ENCODE measurements at places on chromosomes 16 and 17. TPM values are rescaled to one million over a fixed set of nuclear protein-coding genes. Genes with fewer than 3 reads are reported as not detected.

- DNase-seq, result no peak
Observed at GRCh38 chr16:3995001-3995400, 114.5 kb upstream of the CREBBP start.

GRCh38 chr16:55735120-55735781 lies 79.5 kb downstream of the SLC6A2 start:
- DNase-seq, result no peak

Gene CIBAR2
- total RNA-seq, result not detected

Gene PDILT
- total RNA-seq, result not detected

Gene SOST
- not detected for total RNA-seq

Gene TCF25
- total RNA-seq, result 123 TPM

Gene KIF2B
- not detected for total RNA-seq

Gene HOXB6
- 21.0 TPM for total RNA-seq

Gene AARSD1
- total RNA-seq, result 17.8 TPM

Gene CAPNS2
- total RNA-seq, result 0.95 TPM

DNA sequence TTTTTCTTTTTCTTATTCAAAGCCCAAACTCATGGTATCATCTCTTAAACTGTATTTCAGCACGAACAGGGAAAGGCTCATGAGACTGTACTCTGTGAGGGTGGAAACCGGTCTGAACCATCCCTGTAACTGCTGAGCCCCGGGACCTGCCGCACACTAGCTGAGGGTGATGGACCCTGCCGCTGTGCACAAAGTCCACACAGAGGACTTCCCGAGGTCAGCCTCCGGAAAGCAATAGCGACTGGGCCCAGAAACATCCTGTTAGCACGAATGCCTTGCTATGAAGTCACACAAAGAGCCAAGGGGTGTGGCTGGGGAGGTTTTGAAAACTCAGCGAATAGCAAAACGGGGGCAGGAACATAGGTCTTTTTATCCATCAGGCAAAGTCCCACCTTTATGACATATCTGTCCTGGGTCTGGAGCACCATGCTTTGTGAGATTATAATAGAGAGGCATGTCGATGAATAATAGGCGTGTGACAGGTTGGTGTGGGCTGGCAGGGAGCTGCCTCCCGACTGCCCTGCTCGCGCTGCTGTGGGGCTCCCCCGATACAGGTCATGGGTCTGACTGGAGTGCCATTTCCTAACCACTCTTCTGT lies 33.4 kb downstream of the CDK5R1 start:
- no peak for DNase-seq

Gene SLC12A3
- not detected for total RNA-seq

GRCh38 chr17:41647038-41647813 lies 22.9 kb upstream of the KRT17 start:
- no peak for DNase-seq

- no peak for DNase-seq
Observed at GRCh38 chr17:55730808-55731207, 8.1 kb upstream of the TMEM100 start.

GRCh38 chr17:2094891-2095535 lies 40.1 kb downstream of the HIC1 start:
- no peak for DNase-seq

DNA sequence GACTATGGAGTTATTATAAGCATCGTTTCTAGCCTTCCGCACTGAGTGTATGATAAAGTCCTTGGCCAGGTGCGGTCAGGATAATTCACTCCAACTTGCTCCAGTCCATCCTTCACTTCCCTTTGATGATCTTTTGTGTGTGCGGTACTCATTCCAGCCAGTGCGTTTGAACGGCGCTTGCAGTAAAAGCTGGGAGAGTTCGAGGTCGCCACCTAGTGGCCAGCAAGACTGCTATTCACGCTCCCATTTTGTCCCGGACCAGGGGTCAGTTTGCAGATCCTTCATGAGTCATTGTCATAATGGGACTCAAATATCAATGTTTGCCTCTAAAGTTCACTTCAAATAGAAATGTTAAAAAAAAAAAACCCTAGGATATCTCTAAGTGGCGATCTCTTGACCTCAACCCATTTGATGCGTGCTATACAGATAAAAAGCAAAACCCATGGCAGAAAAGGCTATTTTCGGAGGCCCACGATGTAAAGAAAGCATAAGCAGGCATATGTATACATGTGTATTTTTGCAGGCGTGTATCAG lies 417.1 kb downstream of the TMEM114 start:
- DNase-seq, result peak; percentile 25

DNA sequence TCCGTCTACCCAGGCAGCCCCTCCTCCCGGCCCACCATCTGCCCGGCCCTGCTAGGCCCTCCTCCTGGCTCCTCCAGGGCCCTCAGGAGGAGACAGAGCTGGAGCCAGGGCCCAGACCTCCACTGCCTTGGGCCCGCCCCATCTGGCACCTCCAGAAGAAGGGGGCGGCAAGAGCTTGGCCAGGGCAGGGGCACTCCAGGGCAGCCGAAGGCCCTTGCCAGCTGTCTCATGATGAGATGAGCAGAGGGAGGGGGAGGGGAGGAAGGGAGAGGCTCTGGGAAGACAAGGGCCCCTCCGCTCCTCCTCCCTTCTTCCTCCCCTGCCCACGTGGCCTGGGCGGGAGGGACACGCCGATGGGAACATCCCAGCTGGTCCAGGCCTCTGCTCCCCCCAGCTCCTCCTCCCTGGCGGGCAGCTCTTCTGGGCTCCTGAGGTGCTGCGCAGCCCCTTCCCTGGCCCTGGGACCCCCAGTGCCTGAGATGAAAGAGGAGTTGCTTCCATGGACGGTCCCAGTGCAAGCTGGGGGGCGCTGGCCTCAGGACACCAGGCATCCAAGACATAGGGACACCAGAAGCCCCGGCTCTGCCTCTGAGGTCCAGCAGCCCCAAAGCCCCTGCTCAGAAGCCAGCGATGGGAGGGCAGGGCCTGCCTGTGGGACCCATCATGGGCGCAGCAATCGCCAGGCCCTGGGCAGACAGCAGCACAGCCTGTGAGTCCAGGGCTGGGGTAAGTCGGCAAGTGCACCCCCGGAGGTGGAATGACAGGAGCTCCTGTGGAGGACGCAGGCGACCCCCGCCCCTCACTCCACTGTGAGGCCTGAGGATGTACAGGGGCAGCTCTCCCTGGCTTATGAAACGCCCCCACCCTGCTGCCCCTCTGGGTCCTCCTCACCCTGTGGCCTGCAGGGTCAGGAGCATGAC lies 23.6 kb upstream of the ENPP7 start:
- DNase-seq, result no peak

- no peak for DNase-seq
Observed at GRCh38 chr17:81350320-81350890, 44.9 kb upstream of the BAHCC1 start.

DNA sequence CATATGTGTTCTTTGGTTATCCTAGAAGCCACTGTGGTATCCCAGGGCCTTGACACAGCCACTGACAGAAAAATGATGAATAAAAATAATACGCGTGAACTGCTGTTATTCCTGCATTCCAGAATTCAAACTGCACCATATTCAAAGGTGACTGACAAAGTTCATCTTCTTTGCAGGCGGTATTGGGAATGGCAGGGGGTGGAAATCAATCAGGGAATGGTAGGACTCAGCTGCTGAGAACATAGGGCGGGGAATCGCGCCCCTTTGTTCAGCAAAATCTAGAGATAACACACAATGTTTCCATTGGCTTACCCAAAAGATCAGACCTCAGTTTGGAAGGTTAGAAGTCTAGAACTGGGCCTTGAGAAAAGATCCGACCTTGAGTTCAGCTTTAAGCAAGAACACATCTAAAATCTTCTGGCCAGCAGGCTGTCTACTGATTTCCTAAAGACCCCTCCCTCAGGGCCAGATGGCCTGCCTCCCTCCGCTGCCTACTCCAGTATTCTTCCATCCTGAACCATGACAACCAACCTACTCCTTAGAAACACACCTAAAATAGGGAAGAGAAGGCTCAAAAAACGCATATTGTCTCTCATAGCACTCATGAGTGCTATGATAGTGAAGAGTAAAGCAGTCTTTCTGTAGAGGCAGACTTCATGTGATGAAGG lies 34.1 kb downstream of the CDK5R1 start:
- DNase-seq, result no peak

DNA sequence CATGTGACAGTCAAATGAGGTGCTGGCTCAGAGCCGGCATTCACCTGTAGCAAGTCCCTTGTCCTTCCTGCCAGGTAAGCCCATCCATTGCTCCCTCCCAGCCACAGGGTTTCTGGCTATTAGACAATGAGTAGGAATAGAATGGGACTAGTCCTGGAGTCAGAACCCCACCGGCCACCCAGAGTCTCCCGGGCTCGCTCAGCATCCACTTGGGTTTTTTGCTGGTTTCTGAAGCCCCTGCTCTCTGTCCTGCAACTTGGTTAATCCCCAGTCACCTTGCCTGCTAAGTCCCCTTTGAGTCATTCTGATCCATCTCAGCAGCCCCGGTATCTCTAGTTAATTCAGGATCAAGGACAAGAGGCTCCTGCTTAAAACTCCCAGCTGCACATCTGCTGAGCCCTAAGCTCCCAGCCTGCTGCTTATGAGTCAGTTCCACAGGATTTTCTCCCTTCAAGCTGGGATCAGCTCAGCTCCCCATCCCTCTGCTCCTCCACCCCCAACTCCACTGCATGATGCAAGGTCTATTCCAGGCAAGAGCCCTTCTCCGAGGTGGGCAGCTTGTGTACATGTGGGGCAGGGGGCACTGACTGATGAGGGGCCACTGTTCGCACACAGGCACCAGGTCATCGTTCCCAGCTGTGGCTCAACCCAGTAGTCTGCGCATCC lies 19.9 kb upstream of the MRPS23 start:
- DNase-seq, result no peak

- DNase-seq, result no peak
Observed at GRCh38 chr17:3890878-3891219, 2.0 kb downstream of the CAMKK1 start.

GRCh38 chr17:78416791-78417530 lies 38.5 kb downstream of the PGS1 start:
- DNase-seq, result no peak

DNA sequence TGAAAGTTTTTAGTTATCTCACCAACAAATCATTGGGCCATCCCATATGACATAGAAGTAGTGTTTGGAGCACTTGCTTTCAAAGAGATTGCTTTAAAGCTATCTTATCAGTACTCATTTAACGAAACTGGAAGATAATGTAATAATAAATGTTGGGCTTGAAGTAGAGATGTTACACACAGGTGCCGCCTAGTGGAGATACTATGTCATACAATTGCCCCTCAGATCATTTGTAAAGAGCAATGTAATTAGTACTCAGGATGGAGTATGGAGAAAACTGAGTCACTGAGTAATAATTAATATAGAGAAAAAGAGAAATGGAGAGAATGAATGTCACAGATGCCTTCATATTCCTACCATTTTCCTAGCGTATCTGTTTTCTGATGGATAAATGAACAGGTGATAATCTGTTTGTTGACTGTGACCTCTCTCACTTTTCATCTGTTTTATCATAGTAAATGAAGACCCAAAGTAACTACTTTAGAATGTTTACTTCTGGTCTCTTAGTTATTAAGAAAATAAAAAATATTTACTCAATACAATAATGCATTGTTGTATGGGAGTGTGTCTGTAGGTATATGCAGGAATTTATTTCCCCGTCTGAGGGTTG lies 80.4 kb downstream of the EFCAB5 start:
- no peak for DNase-seq

DNA sequence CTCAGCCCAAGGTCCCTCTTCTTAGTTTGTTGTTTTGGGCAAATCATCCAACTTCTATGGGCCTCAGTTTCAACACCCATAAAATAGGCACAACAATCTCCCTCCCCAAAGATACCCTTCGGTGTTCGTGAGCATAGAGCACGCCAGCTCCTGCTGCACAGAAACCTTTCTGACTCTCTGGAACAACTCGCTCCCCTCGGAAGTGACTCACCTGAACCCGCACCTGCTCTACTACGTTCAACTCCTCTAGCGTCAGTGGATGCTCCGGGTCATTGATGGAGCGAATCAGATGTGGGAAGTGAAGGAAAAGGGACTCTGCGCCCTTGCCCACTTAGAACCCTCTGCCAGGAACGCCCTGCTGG lies 445 bp downstream of the CIAO2B start:
- no peak for DNase-seq

DNA sequence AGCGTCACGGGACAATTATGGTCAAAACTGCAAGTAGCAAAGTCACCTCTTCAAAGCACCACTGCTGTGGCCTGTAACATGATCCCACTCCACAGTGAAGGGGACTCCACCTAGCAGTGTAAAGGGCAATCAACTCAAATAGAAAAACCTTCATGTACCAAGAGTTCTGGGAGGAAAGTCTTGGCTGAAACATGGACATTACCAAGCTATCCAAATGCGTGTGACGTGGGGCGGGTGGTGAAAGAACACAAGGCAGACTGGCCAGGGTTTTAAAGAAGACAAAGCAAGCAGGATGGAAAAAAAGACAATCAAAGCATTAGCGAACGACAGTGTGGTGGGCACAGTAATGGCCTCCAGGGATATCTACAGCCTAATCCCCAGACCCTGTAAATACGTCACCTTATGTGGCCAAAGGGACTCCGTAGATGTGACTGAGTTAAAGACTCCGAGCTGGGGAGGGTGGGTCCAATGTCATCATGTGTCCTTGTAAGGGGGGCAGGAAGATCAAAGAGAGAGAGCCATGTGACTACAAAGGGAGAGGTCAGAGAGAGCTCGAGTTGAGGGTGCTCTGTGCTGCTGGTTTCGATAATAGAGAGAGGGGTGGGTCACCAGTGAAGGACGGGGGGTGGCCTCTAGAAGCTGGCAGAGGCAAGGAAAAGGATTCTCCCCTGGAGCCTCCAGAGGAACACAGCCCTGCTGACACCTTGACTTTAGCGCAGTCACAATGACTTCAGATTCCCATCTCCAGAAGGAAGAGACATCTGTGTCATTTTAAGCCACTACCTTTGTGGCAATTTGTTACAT lies 6.0 kb downstream of the HSDL1 start:
- DNase-seq, result no peak

Gene DPEP3
- total RNA-seq, result not detected

Gene GPT2
- 101 TPM for total RNA-seq

- DNase-seq, result no peak
Observed at GRCh38 chr16:66473654-66474519, 46.8 kb downstream of the BEAN1 start.

DNA sequence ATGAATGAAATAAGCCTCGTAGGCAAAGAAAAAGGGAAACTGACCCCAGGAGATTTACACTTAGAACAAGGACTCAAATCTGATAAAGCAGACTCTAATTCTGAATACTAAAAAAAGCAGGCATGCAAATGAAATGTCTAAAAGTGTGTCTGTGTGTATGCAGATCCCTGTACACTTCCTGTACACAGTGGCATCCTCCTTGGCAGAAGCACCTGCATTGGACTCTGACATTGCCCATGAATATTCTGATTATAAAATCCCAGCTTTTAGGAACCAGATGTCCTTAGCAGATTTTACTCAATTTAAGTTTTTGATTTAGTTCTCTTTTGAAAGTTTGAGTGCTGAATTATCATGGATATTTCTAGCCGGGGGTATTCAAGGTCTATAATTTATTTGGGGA lies 306.0 kb upstream of the CDH8 start:
- no peak for DNase-seq

GRCh38 chr16:86661706-86662105 lies 83.4 kb downstream of the FOXL1 start:
- no peak for DNase-seq

Gene GPR139
- not detected for total RNA-seq

- DNase-seq, result no peak
Observed at GRCh38 chr16:72482695-72483094, 310.7 kb upstream of the PMFBP1 start.

GRCh38 chr16:84641643-84642358 lies 6.5 kb upstream of the KLHL36 start:
- DNase-seq, result no peak

Gene CSH1
- not detected for total RNA-seq

- DNase-seq, result no peak
Observed at GRCh38 chr17:164303-165235, 16.9 kb downstream of the DOC2B start.

All from omental fat pad (tissue), 4 donors.